ENCODE measurements at places on chromosomes 1 and 21. TPM values are rescaled to one million over a fixed set of nuclear protein-coding genes. Genes with fewer than 3 reads are reported as not detected.

LRP8 gene
- polyA plus RNA-seq: 6.6 TPM

DNA sequence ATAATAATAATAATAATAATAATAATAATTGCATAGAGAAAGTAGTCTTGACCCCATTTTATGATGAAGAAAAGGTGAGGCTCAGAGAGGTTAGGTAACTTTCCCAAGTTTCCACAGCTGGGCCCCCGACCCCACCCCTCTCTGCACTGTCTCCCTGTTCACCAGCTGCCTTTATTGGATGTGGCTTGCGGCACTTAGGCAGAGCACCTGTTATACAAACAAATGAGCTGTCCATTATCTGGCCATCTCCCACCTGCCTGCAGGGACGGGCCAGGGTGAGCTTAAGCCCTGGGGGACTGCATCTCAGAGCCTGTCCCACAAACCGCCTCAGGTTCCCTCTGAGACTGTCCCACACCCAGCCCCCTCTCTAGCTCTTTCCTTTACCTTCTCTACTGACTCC lies 10.1 kb upstream of the EFNA1 start:
- DNase-seq: no peak

ILDR2 gene
- 15.6 TPM for polyA plus RNA-seq

DNA sequence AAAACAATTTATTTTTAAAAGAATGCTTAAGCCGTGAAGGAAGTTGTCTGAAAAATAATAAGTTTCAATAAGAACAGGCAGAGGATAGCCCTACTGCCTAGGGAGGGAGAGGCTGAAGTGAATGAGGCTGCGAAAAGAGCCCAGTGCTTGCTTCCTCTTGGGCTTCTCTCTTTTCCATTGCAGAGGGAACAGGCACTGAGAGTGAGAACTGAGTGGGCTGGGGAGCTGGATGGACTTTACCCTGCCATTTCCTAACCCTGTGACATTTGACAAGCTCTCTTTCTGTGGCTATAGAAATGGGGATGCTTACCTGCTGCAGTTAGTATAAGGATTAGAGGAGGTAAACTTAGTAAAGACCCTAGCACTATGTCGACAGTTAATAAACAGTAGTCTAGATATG lies 30.0 kb downstream of the TENT5C start:
- no peak for DNase-seq

GRCh38 chr1:226873771-226874578 lies 3.6 kb downstream of the PSEN2 start:
- DNase-seq: no peak

DNA sequence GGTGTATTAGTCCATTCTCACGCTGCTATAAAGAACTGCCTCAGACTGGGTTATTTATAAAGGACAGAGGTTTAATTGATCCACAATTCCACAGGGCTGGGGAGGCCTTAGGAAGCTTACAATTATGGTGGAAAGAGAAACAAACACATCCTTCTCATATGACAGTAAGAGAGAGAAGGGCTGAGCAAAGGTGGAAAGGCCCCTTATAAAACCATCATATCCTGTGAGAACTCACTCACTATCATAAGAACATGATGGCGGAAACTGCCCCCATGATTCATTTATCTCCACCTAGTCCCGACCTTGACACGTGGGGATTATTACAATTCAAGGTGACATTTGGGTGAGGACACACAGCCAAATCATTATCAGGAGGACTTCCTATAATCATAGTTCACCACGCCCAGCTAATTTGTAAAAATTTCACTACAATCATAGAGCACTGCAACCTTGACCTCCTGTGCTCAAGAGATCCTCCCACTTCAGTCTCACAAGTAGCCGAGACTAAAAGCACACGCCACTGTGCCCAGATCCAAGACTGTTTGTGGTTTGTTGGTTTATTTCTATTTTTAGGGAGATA lies 164.9 kb downstream of the RERE start:
- no peak for DNase-seq

TRIM63 gene
- polyA plus RNA-seq: 0.82 TPM

DNA sequence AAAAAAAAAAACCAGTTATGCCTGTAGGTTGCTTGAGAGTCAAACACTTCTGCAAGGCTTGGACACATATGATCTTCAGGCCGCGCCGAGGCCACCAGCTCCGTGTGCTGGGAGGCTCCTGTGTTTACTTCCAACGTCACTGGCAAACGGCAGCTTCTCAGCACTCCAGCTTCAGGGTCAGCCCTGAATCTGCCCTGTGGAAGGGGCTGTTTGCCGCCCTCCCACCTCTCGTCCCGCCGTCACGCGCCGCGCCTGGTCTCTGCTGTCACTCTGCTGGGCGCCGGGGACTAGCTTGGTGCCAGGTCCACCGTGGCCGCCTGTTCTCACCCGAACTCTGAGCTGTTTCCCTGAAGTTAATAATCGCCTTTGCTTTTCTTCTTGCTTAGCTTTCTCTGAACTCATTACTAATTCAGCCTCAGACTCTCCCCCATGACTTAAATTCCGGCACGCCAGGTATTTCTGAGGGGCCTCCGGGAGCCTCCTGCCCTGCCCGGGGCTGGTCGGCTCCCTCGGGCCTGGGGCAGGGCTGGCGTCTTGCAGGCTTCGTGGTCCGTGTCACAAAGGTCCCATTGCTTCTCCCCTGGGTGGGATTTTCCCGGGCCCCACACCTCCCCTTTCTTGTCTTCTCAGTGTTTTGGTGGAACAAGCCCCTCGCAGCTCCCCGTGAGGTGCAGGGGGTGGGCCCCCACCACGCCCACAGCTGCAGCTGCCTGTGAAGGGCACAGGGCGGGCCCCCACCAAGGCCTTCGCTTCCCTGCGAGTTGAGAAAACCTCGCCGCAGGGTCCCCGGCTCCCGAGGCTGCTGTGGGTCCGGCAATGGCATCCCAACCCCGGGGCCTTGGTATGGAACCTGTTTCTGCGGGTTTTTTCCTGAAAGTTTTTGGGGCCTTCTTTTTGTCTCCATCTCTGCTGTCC lies 14.6 kb upstream of the C1orf159 start:
- no peak for DNase-seq

C8B gene
- polyA plus RNA-seq: not detected

DNA sequence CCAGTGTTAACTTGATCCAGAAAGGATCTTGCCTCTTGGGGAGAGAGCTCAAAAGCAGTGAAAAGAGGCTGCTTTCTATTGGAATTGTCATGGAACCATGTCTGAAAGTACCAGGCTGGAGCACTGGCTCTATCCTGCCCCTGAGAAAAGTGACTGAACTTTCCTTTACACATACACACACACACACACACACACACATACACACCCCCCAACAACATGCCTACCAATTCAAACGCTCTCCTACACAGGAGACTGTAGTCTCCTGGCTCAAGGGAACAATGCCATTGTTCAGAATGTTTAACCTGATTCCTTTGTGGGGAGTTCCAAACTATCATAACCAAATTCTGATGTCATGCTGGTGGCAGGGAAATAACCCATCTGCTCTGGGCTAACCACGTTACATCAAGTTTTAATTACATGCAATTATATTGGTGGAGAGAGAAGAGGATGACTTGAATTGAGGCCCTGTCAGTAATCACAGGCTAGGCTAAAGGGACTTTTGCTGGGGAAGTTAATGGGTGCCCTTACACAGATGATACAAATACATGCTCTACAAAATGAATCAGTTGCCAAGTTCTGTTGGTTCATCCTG lies 52.3 kb upstream of the DUSP10 start:
- DNase-seq: no peak

- no peak for DNase-seq
Observed at GRCh38 chr1:26257222-26257621, 22.7 kb upstream of the SH3BGRL3 start.

CFHR1 gene
- polyA plus RNA-seq: not detected

GRCh38 chr1:179121159-179121938 lies 39.5 kb downstream of the TOR3A start:
- peak; percentile 28 for DNase-seq

DNA sequence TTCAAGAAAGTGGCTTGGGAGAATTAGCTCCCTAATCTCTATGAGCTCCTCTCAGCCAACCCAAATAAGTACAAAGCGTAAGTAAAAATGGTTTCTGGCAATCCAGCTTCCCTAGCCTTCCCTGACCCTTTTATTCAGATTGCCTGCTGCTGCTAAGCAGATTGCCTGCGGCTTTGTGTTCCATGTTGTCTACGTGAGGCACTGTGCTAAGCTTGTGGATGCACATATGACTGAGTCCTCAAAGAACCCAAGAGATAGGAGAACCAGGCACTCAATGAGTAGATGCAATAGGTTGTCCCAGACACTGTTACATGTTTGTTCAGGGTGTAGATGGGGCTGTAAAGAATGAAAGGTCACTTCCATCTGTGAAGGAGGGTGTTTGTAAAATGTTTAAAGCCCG lies 6.3 kb upstream of the OSBPL9 start:
- no peak for DNase-seq

GPR3 gene
- 0.91 TPM for polyA plus RNA-seq

GSTM2 gene
- polyA plus RNA-seq: 215 TPM

- no peak for DNase-seq
Observed at GRCh38 chr1:211529453-211529852, 37.5 kb upstream of the RD3 start.

- DNase-seq: no peak
Observed at GRCh38 chr1:167991546-167991945, 54.7 kb upstream of the MPC2 start.

- DNase-seq: no peak
Observed at GRCh38 chr1:156386949-156387869, 18.2 kb downstream of the RHBG start.

DNA sequence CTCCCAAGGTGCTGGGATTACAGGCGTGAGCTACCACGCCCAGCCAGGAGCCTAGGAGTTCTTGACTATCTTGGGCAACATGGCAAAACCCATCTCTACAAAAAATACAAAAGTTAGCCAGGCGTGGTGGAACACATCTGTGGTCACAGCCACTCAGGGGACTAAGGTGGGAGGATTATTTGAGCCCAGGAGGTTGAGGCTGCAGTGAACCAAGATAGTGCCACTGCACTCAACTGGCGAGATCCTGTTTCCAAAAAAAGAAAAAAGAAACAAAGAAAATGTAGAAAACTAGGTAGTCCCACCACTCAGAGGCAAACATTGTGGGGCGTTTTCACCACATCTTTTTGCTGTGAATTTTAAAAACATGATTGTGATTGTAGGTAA lies 141.3 kb downstream of the ZZZ3 start:
- DNase-seq: no peak

DNA sequence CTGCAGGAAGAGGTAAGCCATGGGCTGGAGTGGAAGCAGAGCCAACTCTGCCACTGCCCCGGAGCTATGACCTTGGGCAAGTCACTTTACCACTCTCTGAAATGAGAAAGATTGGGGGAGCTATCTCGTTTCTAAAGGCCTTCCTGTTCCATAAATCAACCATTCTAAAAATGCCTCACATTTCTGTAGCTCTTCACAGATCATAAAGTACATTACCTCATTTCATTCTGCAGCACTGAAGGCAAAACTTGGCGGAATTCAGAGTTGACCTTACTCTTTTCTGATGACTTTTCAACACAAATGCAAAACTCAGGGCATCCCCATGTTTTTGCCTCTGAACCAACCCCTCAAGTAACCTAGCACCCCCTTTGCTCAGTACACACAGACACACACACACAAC lies 404.0 kb upstream of the NFIA start:
- DNase-seq: no peak

GRCh38 chr1:197915260-197915861 lies 1.8 kb upstream of the LHX9 start:
- DNase-seq: no peak

- no peak for DNase-seq
Observed at GRCh38 chr1:246801241-246802020, 77.2 kb downstream of the SCCPDH start.

DNA sequence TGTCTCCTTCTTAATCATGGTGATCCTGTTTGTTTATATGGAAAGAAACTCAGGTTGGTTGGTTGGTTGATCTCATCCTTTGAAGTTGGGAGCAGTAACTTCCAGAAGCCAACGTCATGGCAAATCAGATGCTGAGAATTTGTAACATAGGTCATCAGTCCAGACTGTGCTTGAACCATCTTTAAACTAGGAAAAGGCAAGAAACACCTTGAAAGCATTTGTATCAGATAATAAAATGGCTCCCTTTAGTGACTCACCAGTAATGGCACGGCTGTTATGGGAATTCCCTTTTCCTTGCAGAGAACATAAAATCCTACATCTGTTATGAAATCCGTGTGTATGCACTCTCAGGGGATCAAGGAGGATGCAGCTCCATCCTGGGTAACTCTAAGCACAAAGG lies 58.1 kb downstream of the SERBP1 start:
- no peak for DNase-seq

DNA sequence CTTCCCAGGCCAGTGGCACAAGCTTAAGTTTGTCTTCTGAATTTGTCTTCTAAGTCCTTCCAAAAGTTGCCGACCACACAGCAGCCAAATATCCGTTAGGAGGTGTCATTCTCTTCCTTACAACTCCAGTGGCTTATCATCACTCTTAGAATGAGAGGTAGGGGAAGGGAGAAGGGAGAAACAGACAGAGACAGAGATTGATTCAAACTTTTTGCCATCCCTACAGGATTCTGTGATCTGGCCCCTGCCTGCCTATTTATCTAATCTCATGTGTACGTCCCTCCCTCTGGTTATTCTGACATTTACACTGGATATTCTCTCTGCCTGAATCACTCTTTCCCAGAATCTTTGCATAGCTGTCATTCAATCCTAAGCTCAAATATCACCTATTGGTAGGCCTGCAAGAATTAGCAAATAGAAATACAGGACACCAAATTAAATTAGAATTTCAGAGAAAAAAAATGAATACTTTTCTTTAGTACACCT lies 488 bp upstream of the GNL2 start:
- no peak for DNase-seq

DNA sequence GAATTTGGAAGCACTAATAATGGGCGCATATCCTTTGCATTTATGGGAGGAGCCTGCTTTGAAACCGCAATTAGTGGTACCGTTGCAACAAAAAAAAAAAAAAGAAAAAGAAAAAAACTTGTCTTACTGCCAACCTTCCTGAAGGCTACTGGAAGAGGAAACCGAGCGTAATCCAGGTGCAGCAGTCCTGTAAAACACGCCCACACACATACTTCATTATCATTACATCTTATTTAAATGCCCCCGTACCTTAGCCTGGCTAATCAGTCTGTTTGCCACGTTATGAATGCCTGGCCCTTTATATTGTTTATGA lies 686 bp upstream of the ZNF281 start:
- peak; percentile 18 for DNase-seq

ORC1 gene
- 7.5 TPM for polyA plus RNA-seq

DNA sequence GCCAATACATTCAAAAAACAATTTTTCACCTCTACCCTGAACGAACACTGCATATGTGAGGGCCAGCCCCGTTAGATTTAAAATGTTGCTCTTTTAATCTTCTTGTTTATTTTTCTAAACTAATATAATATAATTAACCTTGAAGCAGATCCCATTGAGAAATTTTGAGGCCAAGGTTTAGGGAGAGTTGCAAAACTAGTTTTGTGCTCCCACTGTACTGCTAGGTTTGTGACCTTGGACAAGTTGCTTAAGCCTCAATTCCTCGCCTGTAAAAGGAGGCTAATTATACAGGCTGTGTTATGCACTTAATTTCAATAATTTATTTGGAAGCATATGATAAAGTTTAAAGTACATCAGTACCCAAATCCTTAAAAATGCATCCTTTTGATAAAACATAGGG lies 3.7 kb downstream of the IL23R start:
- no peak for DNase-seq

Measured in right renal pelvis (tissue), 4 donors.